ENCODE measurements at places on chromosomes 6 and 20. TPM values are rescaled to one million over a fixed set of nuclear protein-coding genes. Genes with fewer than 3 reads are reported as not detected.

DNA sequence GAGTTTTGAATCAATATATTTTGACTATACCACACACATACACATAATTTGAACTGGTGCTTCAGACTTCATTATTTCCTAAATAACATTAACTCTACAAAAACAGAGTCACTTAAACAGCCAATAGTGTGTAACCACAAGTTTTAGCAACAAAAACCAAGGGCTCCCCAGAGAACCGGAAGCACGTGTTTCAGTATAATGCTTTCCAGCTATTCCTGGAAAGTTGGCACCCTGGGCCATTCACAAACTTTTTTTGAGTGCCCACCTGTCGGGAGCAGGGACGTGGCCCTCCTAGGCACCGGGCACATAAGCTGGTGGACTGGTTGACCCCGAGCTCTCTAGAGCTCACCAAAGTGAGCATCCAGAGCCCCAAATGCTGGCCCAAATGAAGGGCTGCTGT lies 1.9 kb upstream of the SLC35D3 start:
- no peak for DNase-seq

DNA sequence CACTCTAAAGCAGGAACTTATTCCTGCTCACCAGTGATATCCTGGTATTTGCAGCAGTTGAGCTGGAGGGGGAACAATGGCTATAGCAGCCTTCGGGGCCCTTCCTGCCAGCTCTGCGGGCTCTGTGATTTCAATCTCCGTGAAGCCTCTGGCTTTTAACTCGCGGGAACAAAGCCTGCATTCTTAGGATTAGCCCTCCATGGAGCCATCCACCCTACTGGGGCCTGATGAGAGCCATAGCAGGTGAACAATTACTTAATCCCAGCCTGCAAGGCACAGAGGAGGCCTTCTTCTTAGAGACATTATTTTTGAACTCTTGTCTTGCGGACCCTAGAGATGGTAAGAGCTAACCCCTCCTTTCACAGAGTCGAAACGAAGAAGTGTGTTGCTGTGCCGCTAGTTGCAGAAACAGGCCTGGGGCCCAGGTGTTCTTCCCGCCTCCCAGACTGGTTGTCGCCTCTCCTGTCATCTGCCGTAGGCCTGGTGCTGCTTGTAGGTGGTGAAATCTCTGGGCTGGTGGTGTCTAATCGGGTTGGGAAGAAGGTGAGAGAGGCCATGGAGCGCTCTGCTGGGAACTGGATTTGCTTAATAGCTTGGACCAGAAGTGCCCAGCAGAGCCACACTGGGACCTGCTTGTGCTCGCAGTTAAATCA lies 9.7 kb downstream of the GHRH start:
- no peak for DNase-seq

DNA sequence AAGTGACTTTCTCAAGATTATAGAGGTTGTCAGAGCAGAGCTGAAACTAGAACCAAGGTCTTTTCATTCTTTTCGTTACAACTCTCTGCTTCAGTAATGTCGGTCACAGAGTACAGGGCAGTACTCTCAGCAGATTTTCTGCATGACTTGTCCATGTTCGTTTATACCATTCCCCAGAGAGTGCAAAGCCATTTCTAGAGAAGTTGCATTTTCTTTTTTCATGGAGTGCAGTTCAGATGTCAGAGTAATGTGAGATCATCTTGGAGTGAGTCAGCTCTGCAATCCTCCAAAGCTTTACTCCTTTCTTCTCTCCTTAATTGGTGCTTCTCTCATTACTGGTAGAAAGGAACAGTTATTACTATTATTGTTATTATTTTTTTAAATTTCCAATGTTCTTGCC lies 115.6 kb upstream of the B3GAT2 start:
- no peak for DNase-seq

- no peak for DNase-seq
Measured at GRCh38 chr20:58084566-58084965, 143.9 kb downstream of the ANKRD60 start.

DNA sequence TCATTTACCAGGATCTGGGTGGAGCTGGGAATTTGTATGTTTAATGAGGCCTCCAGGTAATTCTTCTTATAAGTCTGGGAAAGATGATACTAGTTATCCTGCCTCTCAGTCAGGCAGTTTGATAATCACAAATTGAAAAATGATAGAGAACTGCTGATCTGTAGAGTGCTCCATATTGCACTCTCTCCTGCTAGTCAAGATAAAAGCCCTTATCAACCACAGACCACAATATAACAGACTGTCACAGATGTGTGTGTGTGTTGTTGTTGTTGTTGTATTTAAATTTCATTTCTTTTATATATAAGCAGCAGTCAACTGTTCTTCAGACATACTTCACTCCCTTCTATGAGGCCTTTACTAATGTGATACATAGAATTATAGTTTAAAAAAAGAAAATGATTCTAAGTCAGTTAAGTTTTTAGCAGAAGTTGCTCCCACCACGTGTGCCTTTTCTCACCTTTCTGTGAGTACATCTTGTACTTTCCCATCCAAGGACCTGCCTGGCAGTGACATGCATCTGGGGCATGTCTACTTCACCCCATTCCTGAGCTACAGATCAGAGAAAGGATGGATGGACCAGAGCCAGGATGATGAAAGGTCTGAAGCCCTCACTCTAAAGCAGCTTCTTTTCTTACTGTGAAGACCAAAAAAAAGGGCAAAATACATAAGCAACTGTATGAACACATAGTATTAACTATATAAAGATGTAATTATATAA lies 29.8 kb downstream of the TENT5A start:
- no peak for DNase-seq

DNA sequence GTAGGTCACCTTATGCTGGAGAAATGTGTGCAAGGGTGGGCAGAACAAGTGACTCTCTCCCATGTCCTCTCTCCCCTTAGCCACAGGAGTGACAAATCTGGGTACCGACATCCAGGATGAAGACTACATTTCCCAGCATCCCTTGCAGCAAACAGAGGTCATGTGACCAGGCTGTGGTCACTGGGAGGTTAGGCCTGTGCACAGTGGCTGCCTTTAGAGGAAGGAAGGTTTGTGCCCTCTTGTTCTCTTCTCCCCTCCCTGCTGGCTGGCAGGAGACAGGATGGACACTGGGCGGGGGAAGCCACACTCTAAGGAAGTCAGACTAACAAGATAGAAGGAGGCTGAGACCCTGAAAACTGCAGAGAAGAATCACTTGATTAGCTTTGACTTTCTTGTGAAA lies 360.2 kb downstream of the PREX1 start:
- DNase-seq, result no peak

DNA sequence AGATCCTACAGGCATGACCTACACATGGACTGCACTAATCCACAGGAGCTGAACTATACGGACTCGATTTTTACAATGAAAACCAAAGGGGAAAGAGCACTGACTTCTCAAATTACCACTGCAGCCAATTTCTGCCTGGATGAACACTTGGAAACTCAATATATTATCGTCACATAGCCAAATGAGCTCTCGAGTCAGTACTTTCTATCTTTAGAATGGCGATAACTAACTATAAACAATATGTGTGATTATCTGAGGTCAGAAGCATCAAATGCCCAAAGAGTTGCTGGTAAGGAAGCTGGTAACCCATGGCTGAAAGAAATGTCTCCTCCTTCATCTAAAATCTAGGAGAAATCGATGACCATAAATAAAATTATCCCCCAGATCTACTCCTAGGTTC lies 86.7 kb downstream of the KIF16B start:
- DNase-seq, result no peak

GRCh38 chr6:43200541-43200940 lies 18.5 kb downstream of the CUL9 start:
- DNase-seq, result no peak

DNA sequence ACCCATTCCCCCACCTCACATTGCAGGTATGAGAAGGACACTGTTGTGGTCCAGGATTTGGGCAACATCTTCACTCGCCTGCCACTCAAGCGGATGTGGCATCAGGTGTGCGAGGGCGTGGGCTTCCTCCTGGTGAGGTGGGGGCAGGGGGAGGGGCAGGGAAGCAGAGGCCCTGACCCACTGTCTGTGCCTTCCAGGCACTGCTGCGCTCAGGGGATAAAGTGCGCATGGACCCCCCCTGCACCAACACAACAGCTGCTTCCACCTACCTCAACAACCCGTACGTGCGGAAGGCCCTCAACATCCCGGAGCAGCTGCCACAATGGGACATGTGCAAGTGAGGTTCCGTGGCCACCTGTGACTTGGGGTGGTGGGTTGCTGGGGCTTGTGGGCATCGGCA lies 3.7 kb downstream of the CTSA start:
- DNase-seq, result no peak

The BTNL2 gene
- total RNA-seq, result not detected

DNA sequence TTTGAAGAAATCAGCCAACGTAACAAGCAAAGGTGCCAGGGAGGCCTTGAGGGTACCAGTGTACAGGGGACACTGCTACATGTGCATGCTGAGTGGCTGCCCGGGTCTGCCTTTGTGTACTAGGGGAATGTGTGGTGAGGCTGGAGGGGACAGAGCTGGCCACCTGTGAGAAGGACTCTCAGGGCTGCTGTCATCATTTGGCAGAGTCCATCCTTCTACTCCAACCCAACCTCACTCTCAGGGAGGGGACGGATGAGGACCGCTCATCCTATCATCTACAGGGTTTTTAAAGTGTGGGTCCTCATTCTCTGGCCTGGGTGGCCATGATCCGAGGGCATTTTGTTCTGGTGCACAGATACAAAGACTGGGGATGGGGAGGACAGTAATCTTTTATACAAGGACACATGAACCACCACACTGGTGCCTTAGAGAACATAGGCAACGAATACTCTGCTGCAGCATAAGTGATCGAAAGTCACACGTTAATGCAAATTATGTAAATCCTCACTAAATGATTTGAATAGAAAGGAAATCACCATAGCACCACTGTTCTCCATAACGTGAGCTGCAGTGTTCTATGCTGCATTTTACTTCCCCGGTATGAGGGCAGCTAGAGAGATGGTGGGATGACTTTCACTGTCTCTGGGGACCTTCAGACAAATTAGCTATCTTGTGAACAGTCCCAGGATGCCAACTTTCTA lies 181.4 kb downstream of the GMPR start:
- no peak for DNase-seq

DNA sequence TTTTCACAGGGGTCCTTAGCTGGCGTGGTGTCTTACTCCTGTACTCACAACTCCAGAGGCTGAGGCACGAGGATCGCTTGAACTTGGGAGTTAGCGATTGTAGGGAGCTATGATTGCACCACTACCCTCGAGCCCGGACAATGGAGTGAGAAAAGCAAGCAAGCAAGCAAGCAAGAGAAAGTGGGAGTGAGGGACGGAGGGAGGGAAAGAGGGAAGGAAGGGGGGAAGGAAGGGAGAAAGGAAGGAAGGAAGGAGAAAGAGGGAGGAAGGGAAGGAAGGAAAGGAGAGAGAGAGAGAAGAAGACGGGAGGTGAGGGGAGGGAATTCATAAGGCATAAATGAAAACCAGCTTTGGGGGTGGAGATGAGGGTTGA lies 120.5 kb downstream of the TRIM27 start:
- no peak for DNase-seq

GRCh38 chr6:163226181-163226835 lies 188.2 kb upstream of the QKI start:
- no peak for DNase-seq

The OXT gene
- total RNA-seq, result not detected

The PDYN gene
- not detected for total RNA-seq

The TAGAP gene
- total RNA-seq, result not detected

DNA sequence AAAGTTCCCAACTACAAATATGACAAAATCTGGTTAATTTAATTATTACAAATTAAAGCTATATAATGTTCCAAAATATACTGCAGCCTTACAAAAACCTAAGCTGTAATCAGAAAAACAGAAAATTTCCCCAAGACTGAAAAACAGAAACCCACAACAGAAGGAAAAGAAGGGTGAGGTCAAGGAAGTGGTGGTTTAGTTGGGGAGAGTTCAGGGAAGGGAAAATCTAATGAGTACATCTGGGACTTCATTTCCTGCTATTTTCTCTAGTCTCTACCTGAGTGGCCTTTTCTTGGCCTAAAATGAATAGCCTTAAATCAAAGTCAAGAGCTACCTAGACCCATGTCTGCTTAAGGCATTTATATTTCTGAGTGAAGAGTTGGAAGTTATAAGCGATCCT lies 66.2 kb upstream of the BEND6 start:
- peak; percentile 28 for DNase-seq

- no peak for DNase-seq
Measured at GRCh38 chr20:1846341-1846740, 48.9 kb upstream of the SIRPA start.

- DNase-seq, result no peak
Measured at GRCh38 chr6:14569394-14569793, 451.8 kb downstream of the CD83 start.

The SYCP2 gene
- 0.35 TPM for total RNA-seq

- no peak for DNase-seq
Measured at GRCh38 chr6:108883172-108883571, 35.0 kb downstream of the ARMC2 start.

The OOEP gene
- not detected for total RNA-seq

The TUBB2A gene
- total RNA-seq, result 80.3 TPM

GRCh38 chr6:157329829-157330228 lies 6.5 kb upstream of the TMEM242 start:
- peak; percentile 16 for DNase-seq

GRCh38 chr6:4896401-4896800 lies 107.4 kb downstream of the RPP40 start:
- DNase-seq, result no peak

GRCh38 chr6:38877721-38878120 lies 162.6 kb downstream of the DNAH8 start:
- no peak for DNase-seq

- DNase-seq, result no peak
Measured at GRCh38 chr6:131821010-131821807, 13.4 kb downstream of the ENPP1 start.

- DNase-seq, result no peak
Measured at GRCh38 chr6:147297663-147298316, 93.6 kb downstream of the STXBP5 start.

- DNase-seq, result no peak
Measured at GRCh38 chr20:8678098-8678776, 390.6 kb upstream of the PLCB4 start.

DNA sequence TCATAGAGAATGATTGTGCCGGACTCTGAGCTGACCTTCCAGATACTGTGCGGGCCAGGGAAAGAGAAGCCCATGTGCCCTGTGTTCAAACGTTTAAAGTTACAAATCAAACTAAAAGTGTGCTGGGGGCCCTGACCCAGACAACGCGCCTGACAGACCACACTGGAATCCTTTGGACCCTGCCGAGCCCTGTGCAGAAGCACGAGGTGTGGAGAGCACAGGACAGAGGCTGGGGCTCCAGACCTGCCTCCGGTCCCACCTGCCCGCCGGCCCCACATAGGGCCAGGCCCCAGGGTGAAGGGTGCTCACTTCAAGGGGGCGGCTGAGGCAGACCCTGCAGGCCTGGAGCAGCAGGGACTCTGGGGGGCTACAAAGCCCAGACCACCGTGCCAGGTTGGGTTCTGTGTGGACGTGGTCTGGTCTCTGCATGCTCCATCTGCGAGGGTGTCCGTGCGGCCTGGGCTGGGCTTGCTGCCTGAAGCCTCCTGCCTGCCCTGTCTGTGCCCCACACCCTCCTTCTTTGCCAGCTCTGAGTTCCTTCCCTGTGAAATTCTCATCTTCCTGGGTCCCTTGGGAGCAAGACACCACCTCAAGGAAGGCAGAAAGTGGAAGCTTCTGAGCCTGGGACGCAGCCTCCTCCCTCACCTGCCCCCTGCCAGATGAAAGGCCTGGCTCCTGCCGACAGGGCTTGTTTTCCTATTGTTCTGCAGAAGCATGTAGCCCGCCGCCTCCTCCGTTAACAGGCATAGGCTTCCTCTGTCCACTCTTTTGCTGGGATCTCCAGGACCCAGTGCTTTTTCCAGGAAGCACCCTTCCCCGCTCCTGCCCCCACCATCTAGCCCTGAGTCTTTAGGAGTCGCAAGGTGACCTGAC lies 186.2 kb downstream of the ERMARD start:
- no peak for DNase-seq

The ZBTB46 gene
- total RNA-seq, result 4.3 TPM

The DBNDD2 gene
- 15.6 TPM for total RNA-seq

Measured in endothelial cell of umbilical vein (primary cell).